ENCODE measurements at places on chromosomes 11 and 22.

DNA sequence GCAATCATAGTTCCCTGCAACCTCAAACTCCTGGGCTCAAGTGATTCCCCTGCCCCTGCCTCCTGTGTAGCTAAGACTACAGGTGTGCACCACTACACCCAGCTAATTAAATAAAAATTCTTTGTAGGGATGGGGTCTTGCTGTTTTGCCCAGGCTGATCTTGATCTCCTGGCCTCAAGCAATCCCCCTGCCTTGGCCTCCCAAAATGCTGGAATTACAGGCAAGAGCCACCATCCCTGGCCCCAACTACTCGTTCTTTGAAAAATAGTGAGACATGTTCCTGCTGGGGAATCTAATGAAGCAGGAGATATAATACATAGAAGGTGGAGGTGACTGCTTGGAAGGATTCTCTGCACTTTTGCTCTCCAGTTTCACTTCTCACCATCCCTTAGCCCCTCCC, 40.1 kb upstream of the RFPL3 start:
- peak; percentile 3 for DNase-seq

GRCh38 chr11:44577231-44577830, 11.9 kb downstream of the CD82 start:
- DNase-seq = no peak

- no peak for DNase-seq
These were observed at the start of gene FGF19 for GRCh38 chr11:69703768-69704507. Gene FGF19, minus strand, starts transcription at chr11:69704022. Its CDS starts 146 bp downstream, at chr11:69703876.

GRCh38 chr11:117573326-117573725, 223.7 kb downstream of the DSCAML1 start:
- no peak for DNase-seq

GRCh38 chr11:70671083-70671482, 272.8 kb downstream of the CTTN start:
- no peak for DNase-seq

DNA sequence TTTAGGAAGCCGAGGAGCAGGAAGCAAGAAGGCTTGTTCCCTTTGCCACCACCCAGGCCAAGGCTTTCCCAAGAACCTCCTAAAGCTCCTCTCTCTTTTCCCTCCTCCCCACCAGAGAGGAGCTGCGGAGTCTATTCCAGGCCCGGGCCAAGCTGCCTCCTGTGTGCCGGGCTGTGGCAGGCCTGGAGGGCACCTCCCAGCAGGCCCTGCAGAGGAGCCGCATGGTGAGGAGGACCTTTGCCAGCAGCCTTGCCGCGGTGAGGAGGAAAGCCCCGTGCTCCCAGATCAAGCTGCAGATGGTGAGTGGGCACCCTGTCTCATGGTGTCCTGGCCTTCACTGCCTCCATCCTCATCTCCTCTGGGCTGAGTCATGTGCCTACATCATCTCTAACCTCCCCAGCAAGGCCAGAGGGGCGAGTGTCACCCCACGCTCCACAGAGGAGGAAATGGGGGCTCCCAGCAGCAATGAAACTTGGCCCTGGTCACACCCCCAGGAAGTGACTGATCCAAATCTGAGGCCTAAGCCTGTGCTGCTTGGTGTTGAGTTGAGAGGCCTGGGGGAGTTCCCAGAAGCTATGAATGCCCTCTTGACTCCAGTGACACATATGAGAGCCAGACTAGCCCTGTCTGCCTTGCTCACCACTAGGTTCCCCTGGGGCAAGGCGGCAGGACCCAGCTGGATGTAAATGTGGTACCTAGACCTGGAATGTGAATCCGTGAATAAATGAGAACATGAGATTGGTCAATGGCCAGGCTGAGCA, 104.2 kb downstream of the MYO18B start:
- DNase-seq = no peak

Data from right lobe of liver (tissue), 6 donors.